ENCODE measurements at places on chromosomes 3 and 15.

- no peak for DNase-seq
Measured at GRCh38 chr3:17359911-17360310, 382.5 kb downstream of the TBC1D5 start.

DNA sequence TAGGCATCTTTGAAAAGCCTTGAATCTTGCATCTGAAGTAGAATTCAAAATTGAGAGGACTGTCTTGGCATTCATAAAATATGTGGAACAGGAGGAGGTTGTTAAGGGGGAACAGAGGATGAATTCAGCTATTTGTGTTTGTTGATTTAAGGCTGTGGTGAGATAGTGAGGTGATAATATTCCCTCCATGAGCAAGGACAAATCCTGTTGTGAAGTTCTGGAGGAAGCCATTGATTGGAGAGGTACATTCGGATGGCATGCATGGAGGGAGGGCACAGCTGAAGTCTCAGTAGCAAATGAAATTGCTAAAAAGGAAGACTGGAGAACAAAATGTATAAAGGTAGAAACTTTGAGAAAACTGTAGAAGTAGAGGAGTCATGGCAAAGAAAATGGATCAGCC is 443.8 kb downstream of the NLGN1 start:
- no peak for DNase-seq

- no peak for DNase-seq
Measured at GRCh38 chr15:81914734-81915256, 131.0 kb downstream of the MEX3B start.

GRCh38 chr3:10846657-10846975 is 30.6 kb downstream of the SLC6A11 start:
- DNase-seq: no peak

DNA sequence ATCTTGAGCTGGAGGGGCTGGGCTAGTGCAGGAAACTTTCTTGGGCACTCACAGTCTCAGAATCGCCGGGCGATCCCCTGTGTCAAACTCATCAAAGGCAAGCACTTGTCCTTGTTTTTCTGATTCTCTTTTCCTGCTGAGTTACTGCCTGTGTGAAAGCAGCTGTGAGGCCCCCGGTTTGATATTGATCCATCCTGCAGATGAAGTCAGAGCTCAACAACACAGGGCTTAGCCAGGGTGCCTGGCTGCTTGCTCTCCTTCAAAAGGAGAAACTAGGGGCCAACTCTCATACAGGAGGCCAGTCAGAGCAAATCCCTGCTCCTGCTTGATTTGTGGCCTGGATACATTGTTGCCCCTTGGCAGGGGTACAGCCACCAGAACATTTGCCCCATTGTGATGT is 22.9 kb downstream of the CLSTN2 start:
- DNase-seq: no peak

- no peak for DNase-seq
Measured at GRCh38 chr3:194396539-194396858, 2.6 kb downstream of the GP5 start.

- DNase-seq: no peak
Measured at GRCh38 chr15:83971992-83972391, 263.6 kb upstream of the GOLGA6L4 start.

GRCh38 chr3:65126527-65127410 is 439.0 kb upstream of the ADAMTS9 start:
- no peak for DNase-seq

DNA sequence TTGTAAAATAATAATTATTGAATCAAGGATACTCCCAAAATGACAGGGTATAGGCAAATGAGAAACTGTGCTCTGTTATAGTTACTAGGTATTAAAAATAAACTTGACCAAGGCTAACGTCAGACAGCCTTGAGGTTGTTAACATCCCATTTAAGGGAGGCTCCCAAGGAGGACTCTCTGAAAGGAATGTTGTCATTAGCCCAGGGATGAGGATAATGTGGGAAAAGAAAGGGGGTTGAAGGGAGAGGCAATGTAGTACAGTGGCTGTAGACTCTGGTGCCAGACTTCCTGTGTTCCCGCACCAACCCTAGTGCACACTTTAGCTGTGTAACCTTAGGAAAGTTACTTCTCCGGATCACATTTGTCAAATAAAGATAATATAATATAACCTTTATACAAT is 47.0 kb upstream of the RARB start:
- no peak for DNase-seq

DNA sequence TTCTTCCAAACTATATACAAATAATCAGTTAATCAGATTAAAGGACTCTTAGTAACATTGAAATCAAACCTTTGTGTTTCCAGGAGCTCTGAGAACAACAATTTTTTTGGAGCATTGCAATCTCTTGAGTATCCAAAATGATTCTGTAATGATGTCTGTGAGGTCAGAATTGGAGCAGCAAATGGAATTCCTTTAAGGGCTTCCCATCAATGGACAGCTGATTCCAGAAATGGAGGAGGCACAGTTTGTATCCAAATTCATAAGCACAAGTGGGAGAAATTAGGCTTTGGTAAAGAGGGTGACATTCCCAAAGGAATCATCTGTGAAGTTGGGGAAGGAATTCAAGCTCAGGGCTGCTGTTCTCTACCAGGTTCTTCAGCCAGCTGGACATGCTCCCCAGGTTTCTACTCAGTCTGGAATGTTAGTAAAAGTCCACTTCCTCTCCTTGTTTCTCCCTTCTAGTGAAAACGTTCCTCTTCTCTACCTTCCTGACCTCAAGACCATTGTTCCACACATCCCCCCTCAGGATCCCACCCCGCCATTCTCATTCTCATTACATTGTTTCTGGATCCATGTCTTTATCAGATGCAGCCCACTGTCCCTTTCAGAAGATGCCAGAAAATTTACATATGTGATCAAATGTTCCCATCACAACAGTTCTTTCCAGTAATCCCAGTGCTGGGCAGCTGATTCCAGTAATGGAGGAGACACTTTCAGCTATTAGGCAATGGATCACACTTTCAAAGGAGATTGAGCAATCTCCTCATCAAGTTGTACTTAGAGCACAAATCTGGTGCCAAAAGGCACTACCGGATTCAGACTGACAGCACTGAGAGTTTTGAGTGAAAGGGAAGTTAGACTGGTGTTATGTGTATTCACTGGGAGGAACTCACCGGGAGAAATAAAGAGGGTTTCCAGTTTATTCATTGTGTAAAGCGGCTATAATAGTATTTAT is 391.3 kb upstream of the TPRG1 start:
- DNase-seq: no peak

- DNase-seq: no peak
Measured at GRCh38 chr3:101936419-101937356, 87.4 kb downstream of the NFKBIZ start.
